Activated CD4-positive, CD25-positive, alpha-beta regulatory T cell treated with anti-CD3 and anti-CD28 coated beads, Interleukin-2, amount 50 U/mL, for 16 hours (primary cell): ENCODE measurements at places on chromosomes 2 and 18.

DNA sequence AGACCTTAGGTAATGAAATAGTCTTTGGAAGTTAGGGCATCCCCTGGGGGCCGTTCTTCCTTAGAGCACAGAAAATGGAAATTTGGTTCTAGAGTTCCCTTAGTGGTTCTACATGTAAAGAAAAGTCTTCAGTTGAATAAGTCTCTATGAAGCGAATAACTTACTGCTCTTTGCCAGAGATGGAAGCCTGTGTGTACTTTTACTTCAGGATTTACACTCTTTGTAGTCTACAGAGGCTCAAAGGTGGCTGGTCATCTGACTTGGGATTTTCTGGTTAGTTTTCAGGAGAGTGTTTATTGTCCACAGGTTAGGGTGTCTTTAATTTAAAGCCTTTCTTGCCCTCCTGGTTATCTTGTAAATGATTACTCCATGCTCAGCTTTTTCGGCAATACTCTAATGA, 210.6 kb downstream of the ZNF521 start:
- no peak for DNase-seq

DNA sequence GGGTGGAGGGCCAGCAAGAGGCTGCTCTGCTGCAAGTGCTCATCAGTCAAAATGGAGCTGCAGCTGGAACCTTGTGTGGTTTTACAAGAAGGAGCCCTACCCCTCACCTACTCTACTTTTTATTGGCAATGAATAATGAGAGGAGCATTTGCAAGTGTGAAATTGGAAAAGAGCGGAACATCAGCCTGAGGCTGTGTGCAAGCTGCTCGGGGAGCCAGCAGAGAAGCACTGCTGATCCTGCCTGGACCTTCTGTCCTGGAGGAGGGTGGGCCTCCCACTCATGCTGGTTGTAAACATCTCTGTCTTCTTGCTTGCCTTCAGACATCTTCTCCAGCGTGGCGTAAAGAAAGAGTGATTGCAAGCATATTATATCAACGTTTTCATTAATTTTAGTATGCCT, 256.2 kb downstream of the DLGAP1 start:
- DNase-seq: no peak

GRCh38 chr18:13392899-13393298, 174.3 kb downstream of the LDLRAD4 start:
- no peak for DNase-seq

- DNase-seq: no peak
These were observed 243.9 kb downstream of the PRKCE start for GRCh38 chr2:45895241-45895861.

DNA sequence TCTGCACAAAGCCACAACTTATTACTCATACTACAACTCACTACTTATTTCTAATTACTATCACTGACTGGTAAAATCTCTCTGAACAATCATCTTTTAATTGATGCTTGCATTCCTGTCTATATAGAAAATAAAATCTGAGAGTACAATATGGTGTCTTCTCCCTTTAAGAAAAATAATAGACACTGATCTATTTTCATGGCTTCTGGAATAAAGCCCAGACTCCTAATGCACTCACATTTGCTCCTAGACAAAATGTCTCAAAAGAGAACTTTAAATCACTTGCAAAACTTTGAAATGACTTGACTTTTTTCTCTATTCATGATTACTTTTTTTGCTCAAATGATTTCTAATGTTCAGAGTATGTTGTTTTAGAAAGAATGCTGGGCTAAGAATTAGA, 28.7 kb downstream of the ESCO1 start:
- no peak for DNase-seq
